ENCODE measurements at places on chromosomes 12 and 14. TPM values are rescaled to one million over a fixed set of nuclear protein-coding genes. Genes with fewer than 3 reads are reported as not detected.

The CCDC184 gene
- total RNA-seq: 2.2 TPM

The ARHGAP5 gene
- 120 TPM for total RNA-seq

The LMNTD1 gene
- total RNA-seq: not detected

The UBC gene
- 1,844 TPM for total RNA-seq

The RNASE3 gene
- not detected for total RNA-seq

The TSPAN19 gene
- not detected for total RNA-seq

The TPPP2 gene
- not detected for total RNA-seq

The LALBA gene
- total RNA-seq: not detected

The ANKRD33 gene
- 0.54 TPM for total RNA-seq

The INHBC gene
- total RNA-seq: not detected

The KLRK1 gene
- 1.9 TPM for total RNA-seq

The SNRNP35 gene
- 23.3 TPM for total RNA-seq

The TESPA1 gene
- 1.0 TPM for total RNA-seq

The DPPA3 gene
- total RNA-seq: not detected

The ASB2 gene
- total RNA-seq: 57.0 TPM

The SLC16A7 gene
- 60.2 TPM for total RNA-seq

The SPX gene
- 0.09 TPM for total RNA-seq

The IFI27 gene
- 106 TPM for total RNA-seq

The C1QL4 gene
- not detected for total RNA-seq

The SMIM41 gene
- 0.84 TPM for total RNA-seq

Measured in aorta (tissue), 5 donors.